ENCODE measurements at places on chromosomes 6 and 20.

DNA sequence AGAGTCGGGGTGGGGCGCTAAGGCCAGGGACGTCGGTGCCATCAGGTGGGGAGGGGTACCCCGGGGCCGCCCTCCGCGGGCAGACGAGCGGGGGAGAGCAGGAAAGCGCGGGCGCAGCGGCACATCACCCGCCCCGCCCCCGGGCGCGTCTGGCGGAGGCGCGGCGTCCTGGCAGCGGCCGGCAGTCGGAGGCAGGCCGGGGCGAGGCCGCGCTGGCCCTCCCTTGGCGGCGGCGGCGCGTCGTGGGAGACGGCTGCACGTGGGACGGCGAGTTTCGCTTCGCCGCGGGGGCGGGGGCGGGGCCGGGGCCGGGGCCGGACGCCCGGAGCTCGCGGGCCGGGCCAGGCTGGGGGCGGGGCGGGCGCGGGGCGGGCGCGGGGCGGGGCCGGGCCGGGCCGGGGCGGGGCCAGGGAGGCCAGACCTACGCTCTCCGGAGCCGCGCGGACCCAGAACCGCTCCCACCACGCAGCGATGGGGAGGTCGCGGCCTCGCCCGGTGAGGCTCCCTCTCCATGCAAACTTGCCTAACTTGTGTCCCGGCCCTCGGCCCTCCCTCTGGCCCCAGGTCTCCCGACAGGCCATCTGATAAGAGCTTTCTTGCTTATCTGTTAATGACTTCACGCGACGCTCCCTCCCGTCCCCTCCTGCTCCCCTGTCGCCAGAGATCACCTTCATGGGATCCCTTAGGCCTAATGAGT is 12.5 kb downstream of the ITPR3 start:
- DNase-seq: no peak

- no peak for DNase-seq
Measured at GRCh38 chr20:8518878-8519277, 386.8 kb downstream of the PLCB1 start.

DNA sequence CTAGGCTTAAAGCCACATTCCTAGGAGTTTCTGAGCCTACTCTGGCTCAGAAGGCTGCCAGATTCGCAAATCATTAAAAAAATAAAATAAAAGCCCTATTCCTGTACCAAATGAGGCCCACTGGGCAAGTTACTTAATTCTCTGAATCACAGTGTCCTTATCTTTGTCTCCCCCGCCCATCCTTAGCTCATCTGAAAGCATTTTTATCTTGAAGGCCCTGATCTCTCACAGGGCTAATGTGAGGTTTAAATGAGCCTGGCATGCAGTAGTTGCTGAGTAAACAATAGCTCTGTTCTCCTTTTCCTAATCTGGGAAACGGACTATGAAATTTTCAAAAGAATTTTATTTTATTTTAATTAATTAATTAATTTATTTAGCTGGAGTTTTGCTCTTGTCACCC is 2.1 kb upstream of the ZBTB12 start:
- DNase-seq: no peak

GRCh38 chr6:35730745-35731413 is 6.0 kb upstream of the ARMC12 start:
- no peak for DNase-seq

DNA sequence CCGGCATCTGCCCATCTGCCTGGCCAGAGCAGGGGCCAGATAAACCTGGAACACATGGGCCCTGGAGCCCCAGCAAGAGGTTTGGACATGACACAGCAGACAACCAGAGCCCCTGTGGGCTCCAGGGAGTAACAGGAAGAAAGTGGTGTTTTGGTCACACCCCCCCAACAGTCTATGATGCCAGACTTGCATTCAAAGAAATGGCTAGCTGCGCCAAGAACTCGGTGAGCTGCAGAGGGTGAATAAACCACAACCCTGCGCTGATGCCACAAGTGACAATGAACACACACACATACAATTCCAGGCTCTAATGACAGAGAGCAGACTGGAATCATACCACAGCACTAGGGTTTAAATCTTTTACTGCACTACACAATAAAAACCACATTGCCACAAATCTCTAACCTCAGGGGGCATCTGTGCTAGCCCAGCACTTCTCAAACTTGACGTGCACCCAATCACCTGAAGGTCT is 34.0 kb downstream of the TRERF1 start:
- DNase-seq: no peak

GRCh38 chr6:145507239-145507638 is 228.1 kb downstream of the EPM2A start:
- DNase-seq: no peak

DNA sequence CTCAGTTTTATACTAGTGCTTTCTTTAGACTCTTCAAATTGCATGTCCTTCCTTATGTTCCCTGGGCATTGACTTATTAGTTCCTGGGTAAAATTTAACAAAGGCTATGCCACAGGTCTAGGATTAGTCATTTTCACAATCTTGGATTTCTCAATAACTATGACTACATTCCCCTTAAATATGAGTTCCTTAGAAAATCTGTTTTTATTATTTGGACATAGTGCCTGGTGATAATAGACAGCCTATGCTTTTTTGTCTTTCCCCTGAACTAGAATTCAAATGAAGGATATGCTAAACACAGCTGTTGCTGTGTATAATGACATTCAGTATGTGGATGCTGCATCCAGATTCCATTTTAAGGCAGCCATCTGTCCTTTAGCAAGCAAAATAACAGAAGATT is 1252.8 kb upstream of the GJE1 start:
- peak; percentile 46 for DNase-seq

DNA sequence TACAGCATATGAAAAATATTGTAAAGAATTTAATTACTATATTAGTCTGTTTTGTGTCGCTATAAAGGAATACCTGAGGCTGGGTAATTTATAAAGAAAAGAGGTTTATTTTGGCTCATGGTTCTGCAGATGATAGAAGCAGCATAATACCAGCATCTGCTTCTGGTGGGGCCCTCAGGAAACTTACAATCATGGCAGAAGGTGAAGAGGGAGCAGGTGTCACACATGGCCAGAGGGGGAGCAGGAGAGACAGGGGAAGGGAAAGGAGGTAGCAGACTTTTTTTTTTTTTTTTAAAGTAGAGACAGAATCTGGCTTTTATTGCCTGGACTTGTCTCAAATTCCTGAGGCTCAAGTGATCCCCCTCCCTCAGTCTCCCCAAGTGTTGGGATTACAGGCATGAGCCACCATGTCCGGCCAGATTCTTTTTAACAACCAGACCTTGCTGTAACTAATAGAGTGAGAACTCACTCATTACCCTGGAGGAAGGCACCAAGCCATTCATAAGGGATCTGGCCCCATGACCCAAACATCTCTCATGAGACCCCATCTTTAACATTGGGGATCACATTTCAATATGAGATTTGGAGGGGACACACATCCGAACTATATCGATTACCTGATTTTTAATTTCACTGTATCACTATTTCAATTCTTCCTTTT is 64.6 kb downstream of the MAN1A1 start:
- no peak for DNase-seq

- DNase-seq: no peak
Measured at GRCh38 chr20:8364734-8365078, 232.6 kb downstream of the PLCB1 start.

- no peak for DNase-seq
Measured at GRCh38 chr6:41455410-41455809, 90.8 kb upstream of the FOXP4 start.

DNA sequence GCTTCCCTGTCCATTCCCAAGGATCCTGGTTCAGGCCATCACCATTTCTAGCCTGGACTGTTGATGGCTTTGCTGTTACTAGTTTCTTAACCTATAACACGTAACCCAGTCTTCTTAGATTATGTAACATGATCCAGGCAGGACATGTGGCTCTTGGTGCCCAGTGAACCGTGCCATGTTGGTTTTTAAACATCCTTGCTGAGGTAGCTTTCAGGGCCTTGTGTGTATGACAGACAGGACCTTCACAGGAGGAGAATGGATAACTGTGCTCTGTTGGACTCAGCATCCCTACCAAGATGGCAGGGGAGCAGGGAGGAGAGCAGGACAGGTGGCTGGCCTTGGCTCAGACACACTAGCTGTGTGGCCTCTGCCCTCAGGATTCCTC is 46.8 kb downstream of the PANK2 start:
- no peak for DNase-seq

GRCh38 chr20:50456452-50457324 is 53.5 kb upstream of the PTPN1 start:
- no peak for DNase-seq

GRCh38 chr6:145865175-145865574 is 50.6 kb upstream of the FBXO30 start:
- no peak for DNase-seq
